ENCODE measurements at places on chromosomes 3 and 15. TPM values are rescaled to one million over a fixed set of nuclear protein-coding genes. Genes with fewer than 3 reads are reported as not detected.

The MGLL gene
- total RNA-seq: 19.8 TPM

The IL5RA gene
- under 0.01 TPM for total RNA-seq

The SLC51A gene
- 0.48 TPM for total RNA-seq

The CELF6 gene
- total RNA-seq: 1.9 TPM

The VEPH1 gene
- 12.2 TPM for total RNA-seq

The FMN1 gene
- 6.2 TPM for total RNA-seq

The SPATA12 gene
- total RNA-seq: not detected

The TGFBR2 gene
- total RNA-seq: 194 TPM

The VIPR1 gene
- 1.5 TPM for total RNA-seq

The PODXL2 gene
- 13.5 TPM for total RNA-seq

DNA sequence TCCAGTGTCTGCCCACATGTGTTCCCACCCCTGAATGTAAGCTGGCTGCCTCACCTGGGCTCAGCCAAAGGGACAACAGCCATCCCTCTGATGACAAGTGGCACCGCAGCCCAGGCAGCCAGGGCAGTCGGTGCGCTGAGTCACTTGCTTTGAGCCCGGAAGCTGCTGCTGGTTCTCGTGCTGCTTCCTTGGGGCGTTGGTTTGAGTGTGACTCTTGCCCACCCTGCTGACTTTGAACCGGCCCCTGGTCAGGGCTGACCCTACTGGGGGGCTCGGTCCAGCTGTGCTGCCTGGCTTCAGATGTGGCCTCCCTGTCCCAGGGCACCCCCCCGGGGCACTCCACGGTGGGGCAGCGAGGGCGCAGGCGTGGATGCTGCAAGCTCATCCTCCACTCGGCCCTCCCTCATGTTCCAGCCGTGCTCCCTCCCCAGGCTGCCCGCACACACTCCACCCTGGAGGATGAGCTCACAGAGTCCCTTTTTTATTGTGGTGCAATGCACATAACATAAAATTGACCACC lies 62.1 kb downstream of the EFCAB12 start:
- no peak for DNase-seq

DNA sequence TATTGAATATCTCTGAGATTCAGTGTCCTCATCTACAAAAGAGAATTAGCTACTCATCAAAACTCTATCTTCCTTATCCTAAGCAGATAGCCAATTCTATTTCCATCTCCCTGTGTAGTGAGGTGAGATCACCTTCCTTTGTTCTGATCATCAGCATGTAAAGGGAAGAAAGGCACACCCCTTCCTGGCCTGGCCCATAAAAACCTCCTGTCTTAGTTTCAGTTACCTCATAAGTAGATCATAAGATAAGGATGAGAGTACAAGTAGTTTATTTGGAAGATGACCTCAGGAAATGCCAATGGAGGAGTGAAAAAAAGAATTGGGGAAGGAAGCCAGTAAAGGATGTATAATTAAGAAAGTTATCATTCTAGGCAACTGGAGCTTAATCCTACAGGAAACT lies 114.5 kb upstream of the GADL1 start:
- DNase-seq: no peak

GRCh38 chr3:196524527-196524926 lies 9.4 kb upstream of the SMCO1 start:
- no peak for DNase-seq

DNA sequence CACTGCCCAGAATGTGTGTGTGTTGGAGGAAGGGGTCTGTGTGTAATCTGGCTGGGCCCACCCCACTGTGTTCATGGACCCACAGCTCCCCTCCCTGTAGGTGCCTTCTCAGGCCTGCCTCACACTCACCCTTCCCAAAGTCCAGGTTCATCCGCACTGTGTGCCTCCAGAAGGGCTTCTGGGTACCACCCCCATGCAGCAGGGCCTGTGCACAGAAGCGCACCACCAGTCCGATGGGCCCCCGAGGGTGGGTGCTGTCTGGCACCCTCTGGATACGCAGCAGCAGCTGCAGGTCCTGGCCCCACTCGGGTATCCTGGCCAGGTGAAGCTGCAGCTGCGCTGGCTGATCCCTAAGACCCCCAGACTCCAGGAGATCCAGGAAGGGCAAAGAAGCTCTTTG lies 12.8 kb upstream of the TGM5 start:
- no peak for DNase-seq

GRCh38 chr3:156382458-156383346 lies 172.2 kb downstream of the SSR3 start:
- DNase-seq: no peak

DNA sequence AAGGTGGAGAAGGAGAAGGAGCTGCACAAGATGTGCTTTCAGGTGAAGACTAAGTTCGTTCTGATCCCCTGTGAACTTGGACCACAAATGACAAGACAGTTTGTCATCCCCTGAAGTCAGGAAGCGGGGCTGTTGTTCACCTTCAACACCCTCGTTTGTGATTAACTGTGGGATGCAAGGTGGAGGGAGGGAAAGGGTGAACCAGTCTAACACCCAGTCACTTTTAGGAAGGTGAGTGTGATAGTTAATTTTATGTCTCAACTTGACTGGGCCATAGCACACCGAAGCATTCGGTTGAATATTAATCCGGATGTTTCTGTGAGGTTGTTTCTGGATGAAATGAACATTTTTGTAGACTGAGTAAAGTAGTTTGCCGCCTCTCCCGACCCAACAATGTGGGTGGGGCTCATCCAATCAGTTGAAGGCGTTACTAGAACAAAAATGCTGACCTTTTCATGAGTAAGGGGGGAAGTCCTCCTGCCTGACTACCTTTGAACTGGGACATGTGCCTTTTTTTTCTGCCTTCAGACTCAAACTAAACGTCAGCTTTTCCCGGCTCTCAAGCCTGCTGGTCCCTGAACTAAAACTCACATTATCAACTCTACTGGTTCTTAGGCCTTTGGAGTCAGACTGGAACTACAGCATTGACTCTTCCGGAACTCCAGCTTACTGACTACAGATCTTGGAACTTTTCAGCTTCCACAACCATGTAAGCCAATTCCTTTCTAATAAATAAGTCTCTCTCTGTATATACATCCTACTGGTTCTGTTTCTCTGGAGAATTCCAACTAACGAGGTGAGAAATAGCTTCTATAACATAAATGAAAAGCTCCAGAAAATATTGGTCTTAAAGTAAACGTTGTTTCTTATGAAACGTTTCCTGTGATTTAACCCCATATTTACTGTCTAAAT lies 264.0 kb upstream of the SLITRK3 start:
- DNase-seq: no peak

DNA sequence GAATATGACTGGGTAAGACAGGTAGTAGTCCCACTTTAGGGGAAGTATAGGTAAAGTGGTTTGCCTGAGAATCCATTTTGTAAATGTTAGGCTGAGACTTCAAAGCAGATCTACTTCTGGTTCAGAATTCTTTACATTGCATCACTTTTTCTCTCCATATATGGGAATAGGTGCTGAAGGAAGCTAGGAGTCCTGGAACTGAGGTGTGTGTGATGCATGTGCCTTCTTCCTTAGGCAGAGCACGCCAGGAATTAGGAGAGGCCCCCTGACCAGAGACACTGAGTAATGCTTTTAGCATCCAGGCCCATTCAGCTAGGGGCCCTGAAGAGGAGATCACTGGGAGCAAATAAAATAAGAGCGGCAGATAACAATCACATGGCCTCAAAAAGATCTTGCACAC lies 69.2 kb upstream of the DCP1A start:
- DNase-seq: no peak

DNA sequence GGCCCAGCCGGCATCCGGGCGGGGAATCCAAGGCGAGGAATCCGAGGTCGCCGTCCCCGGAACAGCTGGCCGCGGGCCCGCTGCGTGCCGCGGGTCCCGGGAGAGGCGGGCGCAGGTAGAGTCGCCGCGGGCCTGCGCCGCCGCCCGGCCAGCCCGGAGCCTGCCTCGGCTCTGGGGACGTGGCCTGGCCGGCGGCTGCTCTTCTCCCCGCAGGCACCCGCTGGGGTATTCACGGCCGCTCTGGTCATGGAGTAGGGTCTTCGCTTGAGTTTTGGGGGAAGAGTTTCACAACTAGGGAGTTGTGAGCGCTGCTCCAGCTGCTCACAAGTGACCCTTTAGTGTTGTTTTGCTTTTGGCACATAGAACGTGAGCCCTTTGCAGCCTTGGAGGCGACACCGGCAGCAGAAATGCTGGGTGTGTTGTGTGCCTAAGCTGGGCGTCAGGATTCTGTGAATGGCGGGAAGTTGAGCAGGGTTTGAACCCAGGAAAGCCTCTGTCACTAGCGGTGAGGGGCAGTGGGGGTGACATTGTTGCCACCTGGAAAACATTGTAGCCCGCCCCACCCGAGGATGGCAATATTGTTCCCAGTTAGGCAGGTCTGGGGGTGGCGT lies 4.0 kb downstream of the TRIM71 start:
- DNase-seq: no peak

DNA sequence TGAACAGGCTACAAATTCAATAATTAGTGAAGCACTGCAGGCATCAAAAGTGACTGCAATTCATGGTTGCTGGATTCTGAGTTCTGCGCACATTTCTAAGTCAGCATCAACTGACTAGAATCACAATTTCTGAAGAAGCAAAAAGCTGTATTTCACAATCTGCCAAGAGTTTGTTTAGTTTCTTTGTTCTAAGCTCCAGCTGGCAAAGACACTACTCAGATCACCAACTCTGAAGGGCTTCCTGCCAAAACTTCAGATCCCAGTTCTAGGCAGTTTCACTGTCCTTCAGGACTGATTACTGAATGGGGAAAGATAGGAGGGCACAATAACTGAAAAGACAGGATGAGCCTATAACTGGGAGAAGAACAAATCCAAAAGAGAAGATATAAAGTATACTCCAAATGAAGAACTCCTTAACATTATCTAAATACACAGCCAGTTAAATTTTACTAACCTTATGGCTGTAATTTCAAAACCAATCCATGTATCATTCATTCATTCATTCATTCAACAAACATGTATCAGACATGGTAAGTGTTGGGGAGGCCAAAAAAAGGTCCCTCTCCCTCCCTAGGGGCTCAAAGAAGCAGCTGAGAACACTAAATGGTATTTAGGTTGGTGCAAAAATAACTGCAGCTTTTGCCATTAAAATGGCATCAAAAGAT lies 17.1 kb downstream of the TJP1 start:
- DNase-seq: no peak

DNA sequence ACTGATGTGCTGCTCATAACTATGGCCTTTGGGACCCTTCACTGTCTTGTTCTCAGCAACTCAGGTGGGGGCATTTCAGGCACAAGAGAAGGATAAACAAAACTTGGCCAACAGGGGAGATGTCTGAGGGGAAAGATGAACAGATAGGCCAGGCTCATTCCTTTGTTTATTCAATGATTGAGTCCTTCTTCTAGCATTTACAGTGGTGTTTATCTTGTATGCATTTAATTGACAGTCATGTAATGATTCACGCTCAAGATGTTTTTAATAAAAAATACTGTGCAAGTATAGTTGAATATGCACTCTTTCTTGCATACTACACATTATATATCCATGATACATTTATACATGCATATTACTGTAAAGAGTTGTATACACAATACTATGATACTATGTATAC lies 44.5 kb downstream of the RHCG start:
- DNase-seq: no peak

DNA sequence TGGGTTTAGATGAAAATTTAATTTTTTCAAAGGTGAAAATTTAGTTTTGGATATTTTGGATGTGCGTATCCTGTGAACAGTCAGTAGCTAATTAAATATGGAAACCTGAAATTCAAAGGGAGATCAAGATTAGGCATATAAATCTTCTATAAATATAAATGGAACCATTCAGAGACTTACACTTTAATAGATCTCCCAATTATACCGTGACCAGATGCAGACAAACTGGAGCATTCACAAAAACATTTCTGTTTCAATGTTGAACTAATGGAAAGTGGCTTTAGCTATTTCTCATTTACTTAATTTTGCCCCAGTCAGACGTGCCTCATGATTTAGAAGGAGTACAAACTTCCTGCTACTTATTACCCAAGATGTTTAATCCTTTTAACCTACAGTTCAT lies 29.1 kb upstream of the POU1F1 start:
- no peak for DNase-seq

DNA sequence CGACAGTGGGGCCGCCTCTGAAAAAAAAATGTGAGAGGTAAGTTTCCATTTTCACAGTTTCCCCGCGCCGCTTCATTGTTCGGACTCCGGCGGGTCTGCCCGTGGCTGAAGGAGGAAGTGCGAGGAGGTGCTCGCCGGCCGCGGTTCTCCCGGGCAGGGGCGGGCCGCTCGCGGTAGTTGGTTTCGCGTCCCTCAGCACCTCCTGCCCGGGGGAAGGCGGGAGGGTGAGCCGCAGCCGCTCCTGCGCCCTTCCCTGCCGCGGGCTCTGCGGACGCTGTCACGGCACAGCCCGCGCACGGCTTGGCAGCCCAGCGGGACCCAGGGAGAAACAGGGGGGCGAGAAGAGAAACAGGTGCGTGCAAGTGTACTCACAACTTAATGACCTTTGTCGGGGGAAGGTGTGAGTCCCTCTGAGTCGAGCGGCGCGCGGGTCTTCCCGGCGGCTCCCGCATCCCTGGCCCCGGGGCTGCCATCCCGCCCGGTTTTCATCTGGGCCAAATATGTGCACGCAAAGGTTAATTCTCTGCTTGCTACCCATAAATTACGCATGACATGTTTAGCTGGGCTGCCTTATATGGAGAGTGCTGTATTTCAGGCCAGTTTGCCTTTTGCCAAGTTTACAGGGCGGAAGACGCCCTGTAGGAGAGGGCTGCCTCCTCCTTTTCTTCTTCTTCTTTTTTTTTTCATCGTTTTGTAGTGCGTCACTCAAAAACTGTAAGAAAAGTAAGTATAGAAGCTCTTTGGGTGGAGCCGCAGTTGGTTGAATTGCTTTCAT lies 514 bp downstream of the MBNL1 start:
- DNase-seq: peak; percentile 85

DNA sequence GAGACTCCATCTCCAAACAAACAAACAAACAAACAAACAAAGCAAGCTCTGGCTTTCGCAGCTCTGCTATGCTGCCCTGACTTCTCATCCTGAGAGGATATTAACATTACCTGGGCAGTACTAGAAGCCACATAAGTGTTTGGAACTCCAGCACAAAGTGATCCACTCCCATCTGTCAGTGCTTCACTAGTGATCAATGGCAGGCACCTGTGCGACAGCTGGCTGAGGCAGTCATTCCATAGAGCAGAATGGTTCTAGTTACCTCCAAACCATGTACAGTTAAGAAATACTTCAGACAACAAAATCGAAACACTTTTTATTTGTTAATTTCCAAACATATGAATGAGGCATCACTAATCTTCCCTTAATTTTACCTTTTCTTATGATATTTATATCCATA lies 2.8 kb upstream of the MB21D2 start:
- no peak for DNase-seq

DNA sequence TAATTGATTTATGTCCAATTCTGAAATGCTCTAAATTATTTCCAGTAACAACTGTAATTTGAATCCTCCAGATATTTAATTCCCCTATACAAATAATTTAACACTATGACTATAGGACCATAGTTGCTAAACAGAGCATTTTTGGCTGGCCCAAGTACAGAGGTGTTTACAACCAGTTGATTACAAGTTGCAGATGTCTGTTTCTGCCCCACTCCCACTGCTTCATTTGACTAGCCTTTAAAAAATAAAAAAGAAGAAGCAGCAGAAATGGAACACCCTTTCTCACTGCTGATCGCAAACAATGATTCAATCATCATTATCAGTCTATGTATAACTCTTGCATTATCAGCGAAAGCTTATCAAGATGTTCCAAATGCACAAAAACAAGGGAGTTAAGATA lies 54.6 kb downstream of the SENP7 start:
- DNase-seq: no peak

GRCh38 chr3:25894101-25894500 lies 104.2 kb downstream of the OXSM start:
- DNase-seq: no peak

Measured in uterus (tissue), 4 donors.